ENCODE measurements at places on chromosomes 6 and 20. TPM values are rescaled to one million over a fixed set of nuclear protein-coding genes. Genes with fewer than 3 reads are reported as not detected.

The BMP5 gene
- polyA plus RNA-seq: 6.6 TPM

The SIGLEC1 gene
- polyA plus RNA-seq: 0.61 TPM

DNA sequence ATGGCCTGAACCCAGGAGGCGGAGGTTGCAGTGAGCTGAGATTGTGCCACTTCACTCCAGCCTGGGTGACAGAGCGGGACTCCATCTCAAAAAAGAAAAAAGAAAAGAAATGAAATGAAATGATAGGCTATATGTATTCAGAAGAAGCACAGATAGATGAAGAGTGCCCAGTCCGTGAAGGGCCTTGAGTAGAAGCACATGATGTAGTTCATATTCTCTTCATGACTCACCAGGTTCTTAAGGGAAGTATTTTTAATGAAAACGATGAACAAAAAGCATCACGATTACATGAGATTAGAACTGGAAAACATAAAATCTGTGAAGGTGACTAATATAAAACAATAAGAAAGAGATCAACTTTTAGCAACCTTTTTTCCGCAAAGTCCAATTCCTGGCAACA, 29.8 kb downstream of the TPD52L1 start:
- DNase-seq: no peak

DNA sequence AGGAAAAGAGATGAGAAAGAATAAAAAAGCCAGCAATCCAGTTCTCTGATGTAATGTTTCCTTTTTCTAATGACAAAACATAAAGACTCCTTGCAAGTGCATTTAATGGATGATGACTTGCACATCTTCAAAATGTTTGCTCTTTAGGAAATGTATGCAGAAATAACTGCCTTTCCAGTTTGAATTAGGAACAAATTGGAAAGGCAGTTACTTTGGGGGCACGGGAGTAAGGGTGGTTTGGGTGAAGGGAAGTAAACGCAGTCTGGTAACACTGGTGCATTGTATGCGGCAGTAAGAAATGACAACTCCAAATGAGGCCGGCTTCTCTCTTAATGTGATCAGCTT, 57.6 kb upstream of the REV3L start:
- no peak for DNase-seq

DNA sequence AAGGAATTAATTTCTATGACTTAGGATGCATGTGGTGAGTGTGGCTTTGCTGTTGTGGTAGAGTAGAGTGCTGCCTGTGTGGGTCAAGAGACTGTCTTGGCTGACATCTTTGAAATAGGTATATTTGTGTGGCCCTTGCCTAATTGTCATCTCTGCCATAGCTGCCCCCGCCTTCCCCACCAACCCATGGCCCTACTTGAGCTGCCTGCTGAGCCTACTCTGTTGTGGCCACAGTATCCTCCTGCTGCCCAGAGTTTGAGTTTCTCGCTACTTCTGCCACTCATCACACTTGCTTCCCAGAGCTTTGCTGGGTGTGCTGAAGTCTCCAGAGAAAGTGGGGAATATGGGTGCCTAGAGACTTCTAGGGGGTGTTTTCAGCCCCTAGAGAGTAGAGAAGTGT, 8.0 kb downstream of the PLCG1 start:
- no peak for DNase-seq

DNA sequence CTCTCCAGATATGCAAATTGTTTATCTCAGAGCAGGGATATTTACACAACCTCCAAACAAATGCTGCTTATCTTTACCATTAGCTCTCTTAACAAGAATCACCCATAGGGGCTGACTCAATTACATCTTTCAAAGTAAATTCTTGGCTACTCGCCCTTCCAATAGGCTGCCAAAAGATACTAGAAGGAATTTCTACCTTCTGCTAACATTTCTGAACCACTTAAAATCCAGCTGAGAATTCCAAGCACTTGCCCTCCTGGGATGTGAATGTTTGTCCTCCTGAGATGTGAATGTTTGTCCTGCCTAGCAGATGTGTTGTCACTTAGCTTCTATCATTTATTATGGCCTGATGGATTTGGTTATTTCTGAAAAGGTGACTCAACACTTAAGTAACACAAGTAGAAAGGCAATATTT, 388.0 kb downstream of the GJA1 start:
- DNase-seq: no peak

GRCh38 chr20:54178256-54178655, 4.5 kb upstream of the CYP24A1 start:
- DNase-seq: no peak

Measured in renal cortex interstitium (tissue), 15 donors.